ENCODE measurements at places on chromosomes 13 and 19. TPM values are rescaled to one million over a fixed set of nuclear protein-coding genes. Genes with fewer than 3 reads are reported as not detected.

ZNF98 gene
- total RNA-seq, result not detected

DNA sequence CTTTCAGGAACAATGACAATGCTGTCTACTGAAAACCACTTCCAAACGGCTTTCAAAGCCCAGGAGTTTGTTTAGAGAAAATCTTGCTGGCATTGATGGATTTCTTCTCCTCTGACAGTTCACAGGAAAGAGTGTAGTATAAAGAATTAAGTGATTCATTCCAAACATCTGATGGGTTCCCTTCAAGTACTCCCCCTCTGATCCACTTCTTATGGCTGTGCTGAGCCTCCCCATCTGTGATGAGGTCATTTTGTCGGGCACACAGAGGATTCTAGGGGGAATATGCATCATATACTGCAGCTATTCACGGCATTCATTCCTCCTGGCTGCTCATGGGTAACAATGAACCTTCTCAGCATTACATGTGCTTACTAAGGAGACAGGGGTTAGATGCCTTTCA is 107.9 kb downstream of the RGCC start:
- DNase-seq, result no peak

DNA sequence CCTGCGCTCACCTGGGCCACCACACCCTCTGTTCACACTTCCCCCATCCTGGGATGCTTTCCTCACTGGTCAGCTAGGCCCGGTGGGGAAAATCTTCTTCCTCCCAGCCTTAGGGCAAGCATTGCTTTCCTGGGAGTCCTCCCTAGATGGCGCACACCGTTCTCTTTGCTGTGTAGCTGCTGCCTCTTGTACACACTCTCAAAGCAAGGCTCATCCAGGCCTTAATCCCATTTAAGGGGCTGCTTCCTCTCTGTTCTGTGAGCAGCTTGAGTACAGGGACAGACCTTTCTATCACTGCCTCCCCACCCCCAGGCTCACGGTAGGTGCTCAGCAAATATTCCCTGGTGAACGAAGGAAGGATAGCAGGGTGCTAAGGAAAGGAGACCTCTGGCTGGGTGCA is 11.1 kb downstream of the SLC7A10 start:
- no peak for DNase-seq

DNA sequence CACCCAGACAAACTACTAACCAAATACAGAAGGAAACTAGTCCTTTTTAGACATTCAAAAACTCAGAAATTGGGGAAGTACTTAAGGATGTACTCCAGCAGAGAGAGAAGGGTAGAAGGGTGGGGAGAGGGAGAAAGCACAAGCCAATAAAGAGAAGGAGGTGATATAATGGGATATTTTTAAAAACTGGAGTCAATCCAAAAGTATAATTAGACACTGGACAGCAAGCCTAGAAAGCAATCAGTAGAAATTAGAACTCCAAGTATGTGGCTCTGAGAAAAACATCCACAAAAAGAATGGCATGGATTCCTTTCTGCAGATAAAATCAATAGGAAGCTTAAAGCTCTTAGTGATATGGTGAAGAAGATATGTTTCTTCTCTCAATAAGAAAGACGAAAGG is 55.8 kb downstream of the PEPD start:
- no peak for DNase-seq

DNA sequence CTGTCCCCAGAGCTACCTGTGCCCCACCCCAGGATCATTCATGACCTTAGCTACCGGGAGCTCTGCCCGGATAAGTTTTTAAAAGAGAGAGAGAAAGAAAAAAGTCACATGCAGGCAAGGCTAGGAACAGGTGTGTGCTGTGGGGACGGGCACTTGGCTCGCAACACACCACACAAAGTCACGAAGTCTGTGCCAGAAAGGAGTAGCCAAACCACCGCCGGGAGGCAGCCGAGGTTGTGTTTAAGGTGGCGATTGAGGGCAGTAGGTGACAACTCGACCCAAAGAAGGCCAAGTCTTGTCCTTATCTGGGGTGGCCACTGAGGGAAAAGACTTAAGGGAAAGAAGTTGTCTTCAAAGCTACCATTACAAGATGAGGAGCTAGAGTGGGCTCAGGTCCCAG is 4.6 kb upstream of the TSHZ3 start:
- DNase-seq, result no peak

DNA sequence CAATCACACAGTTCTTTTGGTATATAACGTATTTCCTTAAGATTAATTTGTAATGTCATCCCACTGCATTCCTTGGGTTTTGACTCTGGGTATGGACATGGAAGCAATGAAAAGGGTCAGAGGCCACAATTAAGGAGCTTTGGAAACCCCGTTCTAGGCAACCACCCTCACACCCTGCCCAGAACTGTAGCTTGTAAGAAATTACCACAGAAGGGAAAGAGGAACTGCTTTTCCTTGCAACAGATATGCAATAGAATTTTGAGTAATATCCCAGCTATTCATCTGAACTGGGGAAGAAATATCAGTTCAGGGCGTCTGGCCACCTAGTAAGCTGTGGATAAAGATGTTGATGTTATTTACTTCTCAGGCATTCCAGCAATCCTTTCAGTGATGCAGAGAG is 985 bp upstream of the CLC start:
- no peak for DNase-seq

PEAK3 gene
- total RNA-seq, result 0.16 TPM

DNA sequence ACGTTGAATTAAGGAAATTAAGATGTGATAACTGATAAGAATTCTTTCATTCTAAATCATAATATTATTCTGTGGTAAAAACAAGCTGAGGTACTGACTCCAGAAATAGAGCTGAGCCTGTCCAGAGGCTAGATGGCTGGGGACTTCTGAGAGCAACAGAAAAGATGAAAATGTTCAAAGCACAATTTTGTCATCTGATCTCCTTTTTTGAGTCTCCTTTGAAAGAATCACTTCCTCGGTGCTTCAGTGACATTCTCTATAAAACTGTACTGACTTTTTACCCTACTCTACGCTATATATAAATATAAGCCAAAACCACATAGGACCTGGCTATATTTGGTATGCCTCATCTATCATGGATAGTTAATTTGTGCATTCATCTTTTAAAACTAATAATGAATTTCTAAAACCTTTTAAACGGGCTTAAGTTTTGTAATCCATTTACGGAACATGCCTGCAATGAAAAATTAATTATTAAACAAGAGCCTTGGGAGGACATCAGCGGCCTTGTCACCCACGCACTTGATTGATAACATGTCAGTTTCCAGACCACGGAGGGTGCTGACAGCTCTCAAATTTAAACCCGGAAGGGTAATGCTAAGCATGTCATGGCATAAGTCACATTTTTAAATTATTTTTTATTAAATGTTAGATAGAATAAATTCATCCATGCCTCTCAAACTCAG is 235.5 kb downstream of the PCDH9 start:
- DNase-seq, result no peak

DNA sequence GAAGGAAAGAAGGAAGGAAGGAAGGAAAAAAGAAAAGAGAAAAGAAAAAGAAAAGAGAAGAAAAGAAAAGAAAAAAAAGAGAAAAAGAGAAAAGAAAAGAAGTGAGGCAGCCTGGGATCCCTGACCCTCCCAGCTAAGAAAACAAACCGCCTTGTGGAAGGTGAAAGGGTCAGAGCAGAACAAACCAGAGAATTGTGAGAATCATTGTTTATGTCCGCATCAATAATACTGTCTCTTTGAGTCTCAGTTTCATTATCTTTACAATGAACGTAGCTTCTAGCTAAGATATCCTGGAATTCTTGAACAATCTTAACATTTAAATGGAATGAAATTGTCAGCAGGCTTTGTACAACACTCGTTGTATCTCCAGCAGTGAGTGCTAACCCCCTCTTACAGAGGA is 66.4 kb upstream of the SERP2 start:
- no peak for DNase-seq

ZNF433 gene
- total RNA-seq, result 0.60 TPM
